CD4-positive, alpha-beta T cell treated with Interleukin-15 for 1 hour (primary cell): ENCODE measurements at places on chromosomes 3 and 15.

DNA sequence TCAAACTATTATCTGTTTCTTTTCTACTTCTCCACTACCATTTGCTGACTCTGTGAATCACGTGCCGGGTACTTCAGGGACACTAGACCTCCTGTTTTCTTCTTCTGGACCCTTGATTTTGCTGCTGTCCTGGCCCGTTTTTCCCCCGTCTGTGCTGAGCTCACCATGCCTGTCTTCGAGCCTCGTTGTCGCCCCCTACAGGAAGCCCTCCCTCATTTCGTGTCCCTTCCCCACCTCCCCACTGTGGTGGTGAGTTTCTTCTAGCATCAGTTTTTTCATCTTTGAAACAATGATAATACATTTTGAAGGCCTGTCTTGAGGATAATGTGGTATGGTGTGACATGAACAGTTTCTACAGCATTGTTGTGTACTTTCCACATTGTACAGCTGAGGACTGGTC, 12.8 kb downstream of the GABRG3 start:
- no peak for DNase-seq

DNA sequence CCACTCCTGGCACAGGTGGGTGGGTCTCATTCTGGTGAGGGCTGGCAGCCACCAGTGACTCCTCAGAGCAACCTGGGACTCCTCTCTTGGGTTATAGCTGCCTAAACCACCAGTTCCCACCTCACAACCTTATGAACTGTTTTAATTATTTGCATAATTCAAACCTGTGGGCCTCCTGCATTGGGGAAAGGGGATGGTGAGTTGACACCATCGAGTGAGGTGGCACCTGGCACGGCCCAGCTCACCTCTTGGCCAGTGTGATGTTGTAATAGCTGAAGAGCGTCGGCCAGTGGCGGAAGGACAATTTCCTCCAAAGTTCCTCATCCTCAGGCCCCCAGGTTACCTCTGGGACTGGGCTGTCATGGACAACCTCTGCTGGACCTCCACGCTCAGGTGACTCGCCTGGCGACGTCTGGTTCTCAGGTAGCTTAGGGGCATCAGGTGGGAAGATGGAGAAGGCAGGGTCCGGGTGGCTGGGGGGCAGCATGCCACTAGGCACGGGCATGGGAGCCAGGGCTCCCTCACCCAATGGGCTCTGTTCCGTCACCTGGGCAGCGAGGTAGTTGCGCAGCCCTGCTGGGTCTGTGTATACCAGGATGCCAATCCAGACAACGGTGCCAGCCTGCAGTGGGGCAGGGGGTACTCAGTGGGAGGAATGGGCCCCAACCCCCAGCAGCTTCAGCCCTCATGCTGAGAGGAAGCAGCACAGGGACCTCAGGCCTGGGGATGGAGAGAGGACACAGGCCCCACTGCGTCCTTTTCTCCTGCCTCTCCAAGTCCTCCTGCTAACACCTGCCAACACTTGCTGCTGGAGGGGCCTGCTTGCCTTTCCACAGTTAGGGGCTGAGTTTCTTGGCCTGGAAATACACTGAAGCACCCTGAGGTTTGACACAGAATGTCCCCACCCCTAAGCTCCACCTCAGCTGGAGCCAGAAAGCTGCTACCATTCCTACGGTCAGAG, 38.5 kb downstream of the PTPN23 start:
- DNase-seq: no peak

GRCh38 chr3:171419457-171419856, 40.7 kb downstream of the TNIK start:
- DNase-seq: no peak

- no peak for DNase-seq
Measured at GRCh38 chr3:134419214-134419959, 45.1 kb upstream of the AMOTL2 start.

GRCh38 chr3:136667081-136667480, 85.1 kb downstream of the STAG1 start:
- DNase-seq: no peak

GRCh38 chr3:152611905-152612304, 223.0 kb upstream of the P2RY1 start:
- DNase-seq: no peak

DNA sequence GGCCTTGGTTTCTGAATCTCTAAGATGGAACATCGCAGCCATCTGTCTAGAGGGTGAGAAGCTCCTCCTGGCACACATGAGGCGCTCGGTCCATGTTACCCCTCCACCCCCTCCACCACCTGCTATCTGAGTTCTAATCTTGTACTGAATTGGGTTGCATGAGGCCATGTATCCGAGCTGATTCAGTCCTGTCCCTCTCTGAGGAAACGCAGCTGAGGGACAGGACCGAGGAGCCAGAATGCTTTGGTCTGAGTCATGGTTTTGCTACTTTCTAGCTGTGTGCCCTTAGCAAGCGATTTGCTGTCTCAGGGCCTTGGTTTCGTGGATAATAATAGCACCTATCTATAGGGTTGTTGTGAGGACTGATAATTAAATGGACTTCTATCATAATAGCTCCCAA, 87.8 kb upstream of the SEC13 start:
- no peak for DNase-seq

- DNase-seq: no peak
Measured at GRCh38 chr3:134839422-134839821, 44.4 kb downstream of the EPHB1 start.

DNA sequence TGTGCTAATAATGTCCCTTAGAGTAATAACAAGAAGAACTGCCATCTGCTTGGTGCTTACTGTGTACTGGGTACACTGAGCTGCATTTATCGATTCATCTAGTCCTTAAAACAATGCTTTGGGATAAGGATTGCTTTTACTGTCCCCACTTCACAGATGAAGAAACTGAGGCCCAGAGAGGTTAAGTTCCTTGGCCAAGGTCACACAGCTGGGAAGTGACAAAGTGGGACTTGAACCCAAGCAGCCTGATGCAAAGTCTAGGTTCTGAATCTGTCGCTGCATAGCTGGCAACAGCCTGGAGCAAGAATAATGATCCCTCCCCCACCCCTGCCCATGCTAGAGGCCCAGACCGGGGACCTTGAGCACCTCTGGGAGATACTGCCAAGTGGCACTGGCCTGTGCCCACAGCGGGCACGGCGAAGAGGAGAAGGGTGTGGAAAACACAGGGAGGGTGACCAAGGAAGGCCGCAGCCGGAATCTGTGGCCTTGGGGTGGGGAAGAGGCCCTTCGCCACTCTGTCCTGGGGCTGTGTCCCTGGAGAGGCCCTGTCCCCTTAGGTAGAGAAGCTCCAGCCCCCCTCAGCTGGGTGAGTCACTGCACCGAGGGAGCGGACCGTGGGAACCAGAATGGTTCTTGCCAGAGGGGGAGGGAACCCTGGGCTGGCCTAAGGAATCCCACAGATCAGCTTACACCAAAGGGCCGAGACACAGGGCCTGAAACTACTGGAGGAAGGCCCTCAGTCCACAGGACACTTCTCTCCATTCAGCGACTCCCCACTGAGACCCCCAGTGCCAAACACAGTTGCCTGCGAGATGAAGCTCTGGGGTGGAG, 3.5 kb downstream of the PLXND1 start:
- no peak for DNase-seq

GRCh38 chr3:13533885-13534301, 15.0 kb upstream of the FBLN2 start:
- DNase-seq: no peak

GRCh38 chr15:39172380-39173281, 408.2 kb upstream of the THBS1 start:
- no peak for DNase-seq

GRCh38 chr3:60010781-60011180, 961.0 kb upstream of the CFAP20DC start:
- peak; percentile 83 for DNase-seq

DNA sequence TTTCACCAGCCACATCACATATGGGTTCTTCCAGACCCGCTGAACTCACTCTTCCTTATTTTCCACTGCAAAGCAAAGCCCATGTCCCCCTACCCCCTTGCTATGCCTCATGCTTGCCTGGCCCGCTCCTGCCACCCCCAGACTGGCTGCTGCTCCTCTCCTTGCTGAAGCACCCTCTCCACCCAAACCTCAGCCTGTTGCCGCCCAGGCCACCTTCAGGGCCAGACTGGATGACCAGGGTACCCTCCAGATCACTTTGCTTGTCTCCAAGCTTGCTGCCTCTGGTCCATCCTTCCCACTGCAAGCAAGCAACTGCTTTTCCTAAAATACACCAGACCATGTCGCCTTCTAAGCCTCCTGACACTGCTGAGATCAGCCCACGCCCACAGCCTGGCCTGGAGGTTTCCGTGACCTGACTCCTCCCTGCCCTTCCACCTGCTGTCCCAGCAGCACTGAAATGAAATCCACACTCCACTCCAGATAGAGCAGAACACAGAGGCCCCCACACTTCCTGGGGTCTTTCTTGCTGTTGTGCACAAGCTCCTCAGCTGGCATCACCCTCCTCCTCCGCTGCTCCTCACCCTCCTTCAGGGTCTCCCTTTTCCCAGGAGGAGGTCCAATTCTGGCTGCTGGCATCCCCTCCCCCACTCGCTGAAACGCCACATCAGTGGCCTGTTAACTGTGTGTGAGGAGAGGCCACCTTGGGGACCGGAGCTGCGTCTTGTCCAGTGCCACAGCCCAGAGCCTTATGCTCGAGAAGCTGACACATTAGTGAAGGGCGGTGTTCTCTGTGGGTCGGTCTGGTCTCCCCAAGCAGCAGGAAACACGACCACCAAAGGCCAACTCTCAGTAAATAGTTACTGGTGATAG, 99.1 kb downstream of the ADCY5 start:
- DNase-seq: no peak

DNA sequence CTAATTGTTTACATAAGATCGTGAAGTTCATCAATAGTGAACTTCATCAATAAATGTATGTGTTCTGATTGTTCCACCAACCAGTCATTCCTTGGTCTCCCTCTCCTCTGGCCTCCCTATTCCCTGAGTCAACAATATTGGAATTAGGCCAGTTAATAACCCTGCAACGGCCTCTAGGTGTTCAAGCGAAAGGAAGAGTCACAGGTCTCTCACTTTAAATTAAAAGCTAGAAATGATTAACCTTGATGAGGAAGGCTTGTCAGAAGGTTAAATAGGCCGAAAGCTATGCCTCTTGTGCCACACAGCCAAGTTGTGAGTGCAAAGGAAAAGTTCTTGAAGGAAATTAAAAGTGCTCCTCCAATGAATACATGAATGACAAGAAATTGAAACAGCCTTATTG, 89.4 kb upstream of the ACKR4 start:
- no peak for DNase-seq

DNA sequence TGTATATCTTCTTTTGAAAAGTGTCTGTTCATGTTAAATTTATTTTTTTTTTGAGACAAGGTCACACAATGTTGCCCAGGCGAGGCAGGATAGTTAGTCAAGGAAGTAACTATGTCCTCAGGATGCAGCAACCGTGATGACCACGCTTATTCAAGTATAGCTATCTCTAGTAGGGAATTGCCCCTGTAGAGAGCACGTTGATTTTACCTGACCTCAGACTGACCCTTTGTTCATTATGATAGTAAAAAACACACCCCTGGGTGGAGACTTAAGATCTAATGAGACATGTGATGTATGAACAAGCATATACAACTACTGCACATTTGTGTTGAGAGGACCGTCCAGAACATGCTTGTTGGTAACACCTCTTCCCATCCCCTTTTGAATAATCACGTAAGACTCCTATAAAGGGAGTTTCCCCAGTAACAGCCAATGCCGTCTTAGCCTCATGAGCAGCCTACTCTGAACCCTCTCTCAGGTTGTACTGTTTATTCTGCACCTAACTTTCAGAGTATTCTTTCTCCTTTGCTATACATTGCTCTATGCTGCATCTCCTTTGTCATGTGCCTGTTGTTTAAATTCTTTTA, 32.9 kb downstream of the ZNF621 start:
- no peak for DNase-seq

DNA sequence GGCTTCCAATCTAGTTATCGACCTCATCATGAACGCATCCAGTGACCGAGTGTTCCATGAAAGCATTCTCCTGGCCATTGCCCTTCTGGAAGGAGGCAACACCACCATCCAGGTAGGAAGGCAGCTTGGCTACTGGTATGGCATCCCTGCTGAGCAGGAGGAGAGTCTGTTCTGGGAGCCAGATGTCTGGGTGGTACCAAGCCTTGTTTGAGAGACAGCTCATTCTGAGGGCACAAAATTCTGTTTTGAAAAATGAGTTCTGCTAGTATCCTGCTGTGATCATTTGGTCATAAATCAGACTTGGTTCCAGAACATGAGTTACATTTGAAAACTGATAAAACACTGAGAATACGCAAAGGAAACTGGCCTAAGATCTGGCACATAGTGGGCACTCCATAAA, 242.1 kb downstream of the ITPR1 start:
- no peak for DNase-seq

DNA sequence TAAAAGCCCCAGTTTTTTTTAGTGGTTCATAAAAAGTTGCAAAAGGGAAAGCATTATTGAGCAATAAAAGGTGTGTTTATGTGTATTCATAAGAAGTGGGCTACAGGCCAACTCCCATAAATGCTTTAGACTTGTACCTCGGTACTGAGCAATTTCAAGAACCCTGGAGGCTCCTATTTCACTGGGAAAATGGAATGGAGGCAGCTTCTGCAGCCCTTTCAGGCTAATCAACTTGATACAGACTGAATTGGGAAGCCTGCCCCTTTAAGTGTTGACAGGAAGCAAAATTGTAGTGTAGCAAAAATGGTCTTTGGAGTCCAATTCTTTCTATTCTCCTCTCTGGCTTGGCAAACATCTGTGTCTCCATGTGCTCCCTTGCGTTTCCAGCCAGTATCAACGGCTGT, 118.8 kb downstream of the ECT2 start:
- DNase-seq: no peak

DNA sequence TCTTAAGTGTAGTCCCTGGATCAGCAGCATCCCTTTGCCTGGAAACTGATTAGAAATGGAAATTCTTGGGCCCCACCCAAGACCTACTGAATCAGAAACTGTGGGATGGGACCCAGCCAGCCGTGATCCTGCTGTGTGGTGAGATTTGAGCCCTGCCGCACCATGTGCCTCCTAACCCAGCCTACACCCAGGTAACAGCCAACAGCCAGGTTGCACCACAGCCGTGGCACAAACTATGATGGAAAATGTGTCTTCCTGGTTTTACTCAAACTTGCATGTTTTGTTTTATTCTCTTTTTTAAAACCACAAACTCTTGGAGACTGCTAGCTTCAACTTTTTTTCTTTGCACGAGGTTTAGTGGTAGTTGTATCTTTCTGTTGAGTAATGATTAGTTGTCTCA, 2.6 kb downstream of the LIMD1 start:
- DNase-seq: no peak

GRCh38 chr3:189638276-189639031, 7.3 kb downstream of the TP63 start:
- DNase-seq: no peak

- DNase-seq: no peak
Measured at GRCh38 chr15:70093070-70093469, 4.6 kb downstream of the TLE3 start.

GRCh38 chr3:156483426-156483825, 71.5 kb downstream of the SSR3 start:
- DNase-seq: no peak

- no peak for DNase-seq
Measured at GRCh38 chr3:113252553-113252952, 41.2 kb downstream of the BOC start.

DNA sequence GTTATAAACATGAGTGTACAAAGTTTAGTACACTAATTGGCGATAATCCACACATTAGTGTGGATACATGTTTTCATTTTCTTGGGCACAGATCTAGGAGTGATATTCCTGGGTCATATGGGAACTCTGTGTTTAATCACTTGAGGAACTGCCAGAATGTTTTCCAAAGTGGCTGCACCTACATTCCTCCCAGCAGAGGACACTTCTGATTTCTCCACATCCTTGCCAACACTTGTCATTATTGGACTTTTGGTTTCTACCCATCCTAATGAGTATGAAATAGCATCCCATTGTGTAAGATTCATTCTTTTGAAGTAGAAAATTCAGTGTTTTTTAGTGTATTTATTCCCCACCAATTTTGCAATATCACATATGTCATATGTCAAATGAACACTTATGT, 53.6 kb downstream of the CFAP92 start:
- DNase-seq: no peak
